ENCODE measurements at places on chromosomes 5 and 9.

- H3K36me3 ChIP-seq, result no peaks in the 10 kb centered on the region
- H3K27ac ChIP-seq, result no peak overlapping the region
- H3K4me1 ChIP-seq, result no peaks in the 10 kb centered on the region
- DNase-seq, result no peak
- H3K4me3 ChIP-seq, result no peak overlapping the region
These were observed 118.0 kb downstream of the EGFLAM start for GRCh38 chr5:38376404-38376803.

DNA sequence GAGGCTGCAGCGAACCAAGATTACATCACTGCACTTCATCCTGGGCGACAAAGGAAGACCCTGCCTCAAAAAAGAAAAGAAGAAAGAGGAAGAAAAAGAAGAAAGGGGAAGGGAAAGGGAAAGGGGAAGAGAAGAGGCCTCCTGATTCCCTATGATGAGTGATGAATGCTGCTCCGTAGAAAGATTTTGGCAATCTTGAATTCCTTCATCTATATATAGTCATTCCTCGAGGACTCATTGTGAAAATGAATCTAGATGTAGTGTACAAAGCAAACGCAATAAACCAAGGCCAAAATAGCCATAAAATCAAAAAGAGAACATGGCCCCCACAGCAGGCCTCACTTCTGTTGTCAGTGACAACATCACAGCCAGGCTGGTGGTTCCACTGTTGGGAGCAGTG, 218.0 kb downstream of the DCP2 start:
- no peak for DNase-seq
- H3K4me1 ChIP-seq, result no peaks in the 10 kb centered on the region
- no peak overlapping the region for H3K27ac ChIP-seq
- no peaks in the 10 kb centered on the region for H3K36me3 ChIP-seq
- no peak overlapping the region for H3K4me3 ChIP-seq

DNA sequence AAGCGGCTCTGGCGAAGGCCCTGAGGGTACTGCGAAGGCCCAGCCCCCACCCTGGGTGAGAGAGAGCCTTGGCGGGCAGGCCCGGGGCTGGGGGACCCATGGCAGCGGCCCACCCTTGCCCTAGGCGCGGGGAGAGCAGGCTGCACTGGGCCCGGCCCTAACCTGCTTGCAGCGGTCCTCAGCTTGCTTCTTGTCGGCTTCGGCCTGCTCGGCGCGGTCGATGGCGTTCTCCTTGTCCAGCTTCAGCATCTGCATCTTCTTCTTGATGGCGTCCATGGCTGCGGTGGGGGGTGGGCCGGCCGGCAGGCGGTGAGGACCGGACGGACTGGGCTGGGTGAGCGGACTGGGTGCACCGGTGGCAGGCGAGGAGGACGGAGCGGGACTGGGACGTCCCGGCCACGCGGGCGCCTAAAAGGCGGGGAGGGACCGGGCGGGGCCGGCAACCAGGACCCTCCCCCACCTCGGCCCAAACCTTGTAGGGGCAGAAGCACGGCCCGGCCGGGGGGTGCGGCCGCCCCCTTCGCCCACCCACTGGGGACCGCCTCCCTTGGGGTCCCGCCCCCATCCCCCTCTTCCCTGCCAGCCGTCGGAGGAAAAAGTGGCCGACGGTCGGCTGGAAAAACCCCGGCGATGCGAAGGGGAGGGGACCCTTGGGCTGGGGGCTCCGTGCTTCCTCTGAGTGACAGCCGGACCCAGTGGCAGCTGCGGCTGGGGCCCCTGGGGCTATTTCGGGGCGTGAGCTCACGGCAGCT, at the start of gene TPM2:
TPM2 (minus strand) TSS at position 384 of the 752 bp plus-strand sequence; CDS start at position 276, 108 bp downstream.
- peak; percentile 93 for DNase-seq
- peak within 1 kb of the TSS; percentile 93 for H3K27ac ChIP-seq
- H3K36me3 ChIP-seq, result peaks cover 36% of the 10 kb centered on the region
- H3K4me3 ChIP-seq, result peak within 1 kb of the TSS; percentile 83

- H3K27me3 ChIP-seq, result no peaks in the 10 kb centered on the region
- H3K36me3 ChIP-seq, result no peaks in the 10 kb centered on the region
- DNase-seq, result no peak
- peak overlapping the region; percentile 93 for H3K27ac ChIP-seq
These were observed 26.4 kb downstream of the PTPN3 start for GRCh38 chr9:109471475-109472393.

DNA sequence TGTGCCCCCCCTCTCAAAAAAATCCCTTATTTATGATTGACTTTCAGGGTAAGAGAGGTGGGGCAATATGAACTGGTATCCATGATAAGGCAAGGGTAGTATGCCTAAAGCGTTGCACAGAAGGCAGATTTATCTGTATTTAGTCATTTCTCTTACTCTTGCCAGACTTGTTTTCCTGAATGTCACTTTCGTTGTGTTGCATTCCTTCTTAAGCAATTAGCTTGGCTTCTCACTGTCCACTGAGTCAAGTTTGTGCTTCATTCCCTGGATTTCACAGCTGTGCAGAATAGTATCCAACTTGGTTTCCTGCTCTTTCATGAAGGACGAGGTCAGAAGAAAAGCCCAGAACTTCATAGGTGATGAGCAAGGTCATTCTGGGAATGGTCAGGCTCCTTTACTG, 301.5 kb upstream of the ACTBL2 start:
- H3K27me3 ChIP-seq, result no peaks in the 10 kb centered on the region
- peaks cover 6% of the 10 kb centered on the region for H3K4me1 ChIP-seq
- no peak for DNase-seq
- peak overlapping the region; percentile 47 for H3K4me3 ChIP-seq
- no peaks in the 10 kb centered on the region for H3K36me3 ChIP-seq
- no peak overlapping the region for H3K27ac ChIP-seq

DNA sequence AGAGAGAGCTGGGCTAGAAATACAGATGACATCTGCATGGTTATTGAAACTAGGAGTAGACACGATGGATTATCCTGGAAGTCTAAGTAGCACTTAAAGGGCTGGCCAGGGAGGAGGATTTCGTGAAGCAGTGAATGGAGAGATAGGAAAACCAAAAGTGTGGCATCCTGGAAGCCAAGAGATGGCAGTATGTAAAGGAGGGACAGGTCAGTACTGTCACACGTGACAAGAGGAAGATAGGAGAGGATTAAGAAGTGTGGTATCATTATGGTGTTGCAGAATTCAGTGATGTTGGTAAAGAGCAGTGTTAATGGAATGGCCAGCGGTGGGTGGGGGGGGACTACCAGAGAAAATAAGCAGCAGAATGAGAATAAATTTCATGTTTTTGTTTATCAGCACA, 11.7 kb downstream of the RAD23B start:
- no peak overlapping the region for H3K27ac ChIP-seq
- no peaks in the 10 kb centered on the region for H3K4me1 ChIP-seq
- DNase-seq, result no peak
- H3K4me3 ChIP-seq, result no peak overlapping the region
- no peaks in the 10 kb centered on the region for H3K27me3 ChIP-seq

DNA sequence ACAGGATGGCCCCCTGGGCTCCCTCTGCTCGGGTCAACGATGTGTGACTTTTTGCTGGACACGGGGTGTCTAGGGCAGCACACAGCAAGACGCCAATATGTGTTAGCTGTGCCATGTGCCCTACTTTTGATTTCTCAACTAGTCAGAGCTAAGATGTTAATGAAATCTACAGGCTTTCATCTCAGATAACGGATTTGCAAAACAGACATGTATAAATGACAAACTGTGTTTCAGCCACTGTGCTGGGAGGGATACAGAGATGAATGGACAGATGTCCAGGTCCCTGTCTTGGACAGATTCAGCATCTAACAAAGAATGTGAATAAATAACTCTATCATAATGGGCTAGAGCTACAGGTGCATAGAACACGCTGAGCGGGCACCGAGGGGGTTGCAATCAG, 160.2 kb upstream of the LHFPL2 start:
- no peaks in the 10 kb centered on the region for H3K36me3 ChIP-seq
- no peak overlapping the region for H3K4me3 ChIP-seq
- no peaks in the 10 kb centered on the region for H3K4me1 ChIP-seq
- no peak overlapping the region for H3K27ac ChIP-seq
- no peak for DNase-seq

- DNase-seq, result no peak
- H3K4me3 ChIP-seq, result no peak overlapping the region
These were observed 202.1 kb downstream of the MED10 start for GRCh38 chr5:6176102-6176693.

DNA sequence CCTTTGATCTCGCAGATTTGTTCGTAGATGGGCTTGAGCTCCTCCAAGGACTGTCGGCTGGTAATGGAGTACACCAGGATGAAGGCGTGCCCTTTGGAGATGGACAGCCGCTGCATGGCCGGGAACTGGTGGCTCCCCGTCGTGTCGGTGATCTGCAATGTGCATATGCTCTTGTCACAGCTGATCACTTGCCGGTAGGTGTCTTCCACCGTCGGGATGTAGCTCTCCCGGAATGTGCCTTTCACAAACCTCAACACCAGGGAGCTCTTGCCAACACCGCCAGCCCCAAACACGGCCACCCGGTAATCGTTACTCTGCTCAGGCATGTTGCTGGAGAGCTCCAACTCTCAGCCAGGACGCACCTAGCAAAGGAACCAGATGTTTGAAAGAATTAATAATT, 29.1 kb downstream of the DIRAS2 start:
- H3K27me3 ChIP-seq, result no peaks in the 10 kb centered on the region
- no peak overlapping the region for H3K4me3 ChIP-seq
- no peak overlapping the region for H3K27ac ChIP-seq
- no peak for DNase-seq
- no peaks in the 10 kb centered on the region for H3K36me3 ChIP-seq

DNA sequence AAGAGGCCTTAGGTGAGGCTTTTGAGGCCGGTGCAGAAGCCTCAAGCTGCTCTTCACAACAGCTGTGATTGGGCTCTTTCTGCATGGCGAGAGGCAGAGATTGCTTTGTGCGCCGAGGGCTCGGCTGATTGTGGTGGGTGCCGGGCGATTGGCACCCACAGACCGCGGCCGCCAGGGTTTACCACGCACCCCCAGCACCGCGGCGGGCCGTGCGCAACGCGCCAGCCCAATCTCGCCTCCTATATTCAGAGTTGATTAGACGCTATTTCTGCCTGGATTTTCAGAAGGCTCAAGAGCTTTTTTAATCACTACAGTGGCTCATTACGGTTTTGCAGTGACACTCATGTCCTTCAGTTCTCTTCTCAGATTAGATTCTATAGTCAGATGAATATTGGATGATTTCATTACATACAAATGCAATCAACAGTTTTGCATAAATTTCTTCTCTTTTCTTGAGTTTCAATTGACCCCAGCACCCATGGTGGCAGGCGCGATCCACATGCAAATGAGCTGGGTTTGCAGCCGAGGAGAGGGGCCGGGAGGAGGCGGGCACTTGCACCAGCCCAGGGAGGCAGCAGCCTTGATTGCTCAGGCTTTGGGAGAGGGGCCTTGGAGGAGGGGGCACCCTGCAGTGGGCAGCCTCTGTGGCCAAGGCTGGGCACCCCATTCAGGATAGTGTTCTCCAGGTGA, 33.8 kb upstream of the PTGS1 start:
- H3K27me3 ChIP-seq, result no peaks in the 10 kb centered on the region
- no peak for DNase-seq
- no peaks in the 10 kb centered on the region for H3K4me1 ChIP-seq
- no peaks in the 10 kb centered on the region for H3K36me3 ChIP-seq

- H3K27ac ChIP-seq, result no peak overlapping the region
- H3K27me3 ChIP-seq, result no peaks in the 10 kb centered on the region
- H3K36me3 ChIP-seq, result no peaks in the 10 kb centered on the region
- H3K4me1 ChIP-seq, result no peaks in the 10 kb centered on the region
These were observed 166.9 kb downstream of the OLFM1 start for GRCh38 chr9:135254176-135255032.

GRCh38 chr5:173866858-173867679, 21.1 kb upstream of the CPEB4 start:
- no peak overlapping the region for H3K27ac ChIP-seq
- no peaks in the 10 kb centered on the region for H3K27me3 ChIP-seq
- no peak overlapping the region for H3K4me3 ChIP-seq

GRCh38 chr9:93262537-93263310, 78.8 kb downstream of the WNK2 start:
- H3K27ac ChIP-seq, result no peak overlapping the region
- no peaks in the 10 kb centered on the region for H3K27me3 ChIP-seq
- no peaks in the 10 kb centered on the region for H3K36me3 ChIP-seq
- H3K4me3 ChIP-seq, result no peak overlapping the region

DNA sequence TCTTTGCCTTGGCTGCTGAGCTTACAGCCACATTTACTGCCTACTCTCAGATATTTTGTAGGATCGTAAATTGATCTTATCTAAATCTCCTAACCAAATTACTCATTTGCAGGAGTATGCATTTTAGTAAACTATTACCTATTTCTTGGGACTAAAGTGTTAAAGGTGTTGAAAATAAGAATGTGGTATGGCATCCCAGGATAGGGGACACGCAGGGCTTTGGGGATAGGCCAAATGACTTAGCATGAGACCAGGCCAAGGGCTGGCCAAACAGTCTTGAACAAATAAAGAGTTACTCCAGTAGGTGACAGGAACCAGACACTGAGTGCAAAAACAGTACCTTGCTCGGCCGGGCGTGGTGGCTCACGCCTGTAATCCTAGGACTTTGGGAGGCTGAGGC, 25.1 kb downstream of the TBC1D2 start:
- no peak overlapping the region for H3K27ac ChIP-seq
- no peak for DNase-seq
- no peaks in the 10 kb centered on the region for H3K27me3 ChIP-seq
- peaks cover 44% of the 10 kb centered on the region for H3K36me3 ChIP-seq

GRCh38 chr9:136140966-136141365, 22.3 kb upstream of the TMEM250 start:
- no peaks in the 10 kb centered on the region for H3K36me3 ChIP-seq
- no peak for DNase-seq
- no peak overlapping the region for H3K27ac ChIP-seq
- no peaks in the 10 kb centered on the region for H3K4me1 ChIP-seq
- no peak overlapping the region for H3K4me3 ChIP-seq
- no peaks in the 10 kb centered on the region for H3K27me3 ChIP-seq

- H3K27me3 ChIP-seq, result no peaks in the 10 kb centered on the region
- no peaks in the 10 kb centered on the region for H3K36me3 ChIP-seq
- H3K4me3 ChIP-seq, result no peak overlapping the region
- peak; percentile 19 for DNase-seq
These were observed 5.2 kb downstream of the FAT2 start for GRCh38 chr5:151585970-151586369.

- DNase-seq, result no peak
- no peaks in the 10 kb centered on the region for H3K36me3 ChIP-seq
- no peak overlapping the region for H3K4me3 ChIP-seq
- H3K27me3 ChIP-seq, result no peaks in the 10 kb centered on the region
- no peaks in the 10 kb centered on the region for H3K4me1 ChIP-seq
- peak overlapping the region; percentile 22 for H3K27ac ChIP-seq
These were observed 292.9 kb downstream of the NSG2 start for GRCh38 chr5:174338185-174339010.

- DNase-seq, result no peak
- no peaks in the 10 kb centered on the region for H3K4me1 ChIP-seq
- H3K27ac ChIP-seq, result no peak overlapping the region
- H3K36me3 ChIP-seq, result no peaks in the 10 kb centered on the region
- H3K4me3 ChIP-seq, result no peak overlapping the region
These were observed 41.5 kb upstream of the KCNV2 start for GRCh38 chr9:2675834-2676233.

DNA sequence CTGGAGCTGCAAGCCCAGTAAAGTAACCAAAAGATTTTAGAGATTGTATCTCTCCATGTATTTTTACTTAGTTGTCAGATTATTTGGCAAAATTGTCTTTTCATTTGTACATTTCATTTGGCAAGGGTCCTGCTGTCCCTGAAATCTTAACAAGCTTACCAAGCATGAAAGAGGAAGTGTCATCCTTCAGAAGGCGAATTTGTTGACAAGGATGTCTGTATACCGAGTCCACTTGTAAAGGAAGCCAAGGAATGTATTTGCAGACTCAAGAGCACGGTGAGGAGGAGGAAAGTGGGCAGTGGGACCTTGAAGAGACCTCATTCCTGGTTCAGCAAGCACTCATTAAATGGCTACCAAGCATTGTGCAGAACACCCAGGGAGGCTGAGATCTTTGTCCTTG, 7.5 kb upstream of the OTULINL start:
- H3K4me1 ChIP-seq, result no peaks in the 10 kb centered on the region
- no peaks in the 10 kb centered on the region for H3K27me3 ChIP-seq
- no peak overlapping the region for H3K27ac ChIP-seq
- H3K36me3 ChIP-seq, result no peaks in the 10 kb centered on the region
- H3K4me3 ChIP-seq, result no peak overlapping the region

All from ascending aorta (tissue), 2 donors.